AG09319 (cell line): ENCODE measurements at places on chromosomes 3 and 15.

- DNase-seq, result no peak
Observed at GRCh38 chr3:194487289-194488054, 670 bp upstream of the ATP13A3 start.

- peak; percentile 56 for DNase-seq
Observed at GRCh38 chr3:160006282-160007163, 17.9 kb downstream of the IL12A start.

GRCh38 chr3:38585791-38586420, 63.6 kb downstream of the SCN5A start:
- no peak for DNase-seq

DNA sequence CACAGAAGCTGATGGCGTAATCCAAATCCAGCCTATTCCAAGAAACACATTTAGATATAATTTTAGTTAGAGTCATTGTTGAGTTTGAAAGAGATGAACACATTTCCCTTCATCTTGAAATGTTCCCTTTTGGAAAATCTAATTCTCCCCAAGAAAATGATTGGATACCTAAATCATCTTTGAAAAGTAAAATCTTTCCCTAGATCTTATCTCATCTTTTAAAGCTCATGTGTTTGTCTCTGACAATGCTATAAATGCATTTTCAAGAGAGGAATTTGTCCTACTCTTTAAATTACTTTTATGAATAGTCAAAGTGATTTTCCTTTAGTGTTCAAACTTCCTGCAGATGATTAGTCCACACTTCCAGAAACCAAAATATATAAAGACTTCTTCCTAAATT, 82.6 kb upstream of the CNTN6 start:
- no peak for DNase-seq

- DNase-seq, result no peak
Observed at GRCh38 chr3:55170444-55170843, 242.6 kb upstream of the LRTM1 start.

DNA sequence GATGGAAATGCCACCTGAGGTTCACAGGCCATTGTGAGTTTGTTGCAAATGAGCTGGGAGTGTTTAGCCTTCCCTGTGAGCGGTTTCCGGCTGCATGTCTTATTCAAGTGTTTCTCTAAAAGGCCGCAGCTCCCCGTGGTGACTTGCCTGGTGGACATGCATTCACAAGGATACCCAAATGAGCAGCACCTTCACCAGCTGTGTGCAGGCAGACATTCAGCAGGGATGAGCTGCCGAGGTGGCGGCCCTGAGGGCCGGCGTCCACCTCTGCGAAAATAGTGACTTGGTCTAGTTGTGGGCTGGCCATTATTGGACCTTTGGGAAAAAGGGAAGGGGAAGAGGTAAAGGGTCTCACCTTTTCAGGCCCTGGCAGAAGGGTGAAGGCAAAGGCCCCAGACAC, 23.4 kb downstream of the SPSB4 start:
- no peak for DNase-seq

GRCh38 chr3:194907811-194908210, 222.1 kb downstream of the FAM43A start:
- DNase-seq, result no peak

DNA sequence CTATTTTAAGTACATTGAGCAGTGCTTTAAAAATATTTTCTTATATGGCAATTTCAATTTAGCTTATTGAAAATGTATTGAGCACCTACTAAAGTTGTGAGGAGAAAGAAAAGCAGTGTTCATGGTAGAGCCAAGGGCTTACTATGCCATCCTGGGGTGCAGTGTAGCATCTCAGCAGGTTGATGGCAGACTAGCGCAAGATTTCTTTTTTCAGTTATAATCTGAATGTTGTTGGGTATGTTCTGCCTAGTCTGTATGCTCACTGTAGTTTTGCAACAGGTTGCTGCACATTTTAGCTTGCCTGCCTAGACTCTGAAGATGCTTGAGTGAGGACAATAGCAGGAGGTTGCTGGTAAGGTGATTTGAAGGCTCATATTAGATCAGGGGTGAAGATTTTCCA, 103.1 kb upstream of the UNC13C start:
- DNase-seq, result no peak

GRCh38 chr3:175668300-175668699, 809.2 kb downstream of the NAALADL2 start:
- DNase-seq, result no peak

DNA sequence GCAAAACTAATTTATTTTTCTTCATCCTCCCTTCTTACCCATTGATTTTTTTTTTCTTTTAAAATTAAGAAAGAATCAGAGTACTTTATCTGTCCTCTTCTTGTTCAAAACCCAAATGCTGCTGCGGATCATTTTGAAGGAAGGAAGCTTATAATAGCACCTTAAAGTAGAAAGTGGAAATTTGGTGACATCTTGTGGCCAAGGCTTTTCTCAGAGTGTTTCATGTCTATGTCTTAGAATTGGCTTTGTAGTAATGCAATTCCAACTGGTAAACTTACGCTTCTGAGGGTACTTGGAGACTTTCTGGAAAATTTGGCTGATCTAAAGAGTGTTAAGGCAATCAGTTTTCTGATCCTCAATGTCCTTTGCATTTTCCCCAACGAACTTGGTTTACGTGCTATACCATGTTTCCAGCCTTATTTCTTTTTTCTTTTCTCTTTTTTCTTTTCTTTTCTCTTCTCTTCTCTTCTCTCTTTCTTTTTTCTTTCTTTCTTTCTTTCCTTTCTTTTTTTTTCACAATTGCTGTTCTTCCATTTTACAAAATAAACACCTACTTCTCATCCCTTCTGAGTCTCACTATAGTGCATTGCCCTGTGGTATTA, 30.7 kb downstream of the C3orf38 start:
- DNase-seq, result peak; percentile 10

DNA sequence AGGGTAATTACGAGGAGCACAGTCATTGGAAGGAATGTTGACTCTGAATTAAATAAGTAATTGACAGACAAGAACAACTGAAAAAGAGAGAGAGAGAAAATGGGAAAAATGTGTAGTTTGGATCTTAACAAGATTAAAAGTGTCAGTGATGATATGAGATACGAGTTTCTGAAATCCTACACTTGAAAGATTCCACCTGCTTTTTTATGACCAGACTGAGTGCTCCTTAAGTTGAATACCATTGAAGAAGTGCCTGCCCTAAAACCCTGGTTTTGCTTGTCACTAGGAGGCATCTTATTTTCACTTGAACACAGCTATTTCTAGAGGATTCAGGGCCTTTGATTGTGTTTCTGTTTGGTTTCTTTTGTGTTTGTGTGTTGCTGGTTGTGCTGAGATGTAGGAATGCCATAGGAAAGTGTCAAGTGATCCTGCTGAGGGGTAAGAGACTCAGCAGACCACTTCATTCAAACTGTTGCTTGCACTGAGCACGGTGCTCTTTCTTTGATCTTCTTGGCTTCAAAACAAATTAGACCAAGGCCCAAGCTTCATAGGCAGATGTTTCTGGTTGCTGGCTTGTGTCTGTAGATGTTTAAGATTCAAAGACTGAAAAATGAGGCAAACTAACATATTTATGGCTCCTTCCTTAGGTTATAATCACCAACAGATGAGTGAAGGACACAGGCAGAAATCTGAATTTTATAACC, 17.2 kb upstream of the ABHD10 start:
- DNase-seq, result no peak

GRCh38 chr3:141294301-141294700, 62.7 kb downstream of the PXYLP1 start:
- DNase-seq, result no peak

DNA sequence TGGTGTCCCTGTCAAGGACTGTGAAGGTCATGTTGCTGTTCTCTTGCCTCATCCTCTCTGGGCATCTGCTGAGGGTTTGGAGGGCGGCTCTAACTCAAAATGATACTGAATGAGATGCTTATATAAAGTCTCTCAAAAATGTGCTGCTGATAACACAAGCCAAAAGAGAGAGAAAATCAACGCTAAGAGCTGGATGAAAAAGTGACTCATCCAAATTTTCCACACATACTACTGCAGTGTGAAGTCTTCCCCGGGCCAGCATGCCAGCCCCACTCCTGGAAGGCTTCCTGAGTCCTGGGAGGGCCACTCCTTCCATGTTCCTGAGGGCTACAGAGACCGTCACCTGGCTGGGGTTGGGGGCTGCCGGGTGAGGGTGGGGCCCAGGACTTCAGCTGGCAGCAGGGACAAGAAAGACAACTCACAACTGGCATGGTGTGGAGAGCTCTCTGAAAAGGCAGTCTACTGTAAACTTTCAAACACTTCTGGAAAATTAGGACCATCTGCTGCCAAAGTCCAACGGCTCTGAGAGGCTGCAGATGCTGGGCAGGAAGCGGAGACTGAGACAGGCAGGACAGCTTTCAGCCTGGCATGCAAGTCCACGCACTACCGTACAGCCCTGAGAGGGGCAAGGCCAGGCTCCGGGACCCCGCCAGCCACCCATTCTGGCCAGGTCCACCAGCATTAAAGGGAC, 200.3 kb downstream of the ADAMTS17 start:
- DNase-seq, result no peak

DNA sequence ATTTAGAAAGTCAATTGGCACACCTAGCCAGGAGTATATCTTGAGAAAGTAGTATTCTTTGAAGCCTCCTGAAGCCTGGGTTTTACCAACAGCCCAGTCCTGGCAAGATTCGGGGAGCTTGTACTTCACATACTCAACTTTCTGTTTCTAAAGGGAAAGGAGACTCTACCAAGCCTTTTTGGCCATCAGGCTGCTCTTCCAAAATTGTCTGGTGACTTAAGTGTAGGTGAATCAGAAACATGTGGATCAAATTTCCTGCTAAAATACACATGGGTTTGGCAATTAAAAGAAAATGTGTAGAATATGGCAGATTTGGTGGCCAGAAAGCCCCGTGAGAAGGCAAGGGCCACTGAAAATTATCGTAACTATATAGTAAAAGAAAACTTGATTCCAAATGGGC, 15.9 kb upstream of the GREM1 start:
- DNase-seq, result no peak

GRCh38 chr15:88617790-88618189, 3.4 kb upstream of the AEN start:
- no peak for DNase-seq

DNA sequence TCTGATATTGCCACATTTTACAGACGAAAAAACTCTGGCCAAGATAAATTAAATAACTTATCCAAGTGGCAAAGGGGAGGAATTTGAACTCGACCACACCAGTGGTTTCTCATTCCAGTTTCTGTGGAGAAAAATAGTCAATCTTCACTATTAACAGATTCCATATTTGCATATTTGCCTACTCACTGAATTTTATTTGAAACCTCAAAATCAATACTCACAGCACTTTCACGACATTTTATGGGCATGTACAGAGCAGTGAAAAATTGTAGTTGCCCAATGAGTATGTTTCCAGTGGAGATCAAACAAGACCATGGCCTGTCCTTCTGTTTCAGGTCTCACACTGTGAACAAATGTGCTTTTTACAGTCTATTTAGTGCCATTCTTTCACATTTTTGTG, 374.3 kb downstream of the MAGI1 start:
- no peak for DNase-seq
